ENCODE measurements at places on chromosomes 2 and 18. TPM values are rescaled to one million over a fixed set of nuclear protein-coding genes. Genes with fewer than 3 reads are reported as not detected.

DNA sequence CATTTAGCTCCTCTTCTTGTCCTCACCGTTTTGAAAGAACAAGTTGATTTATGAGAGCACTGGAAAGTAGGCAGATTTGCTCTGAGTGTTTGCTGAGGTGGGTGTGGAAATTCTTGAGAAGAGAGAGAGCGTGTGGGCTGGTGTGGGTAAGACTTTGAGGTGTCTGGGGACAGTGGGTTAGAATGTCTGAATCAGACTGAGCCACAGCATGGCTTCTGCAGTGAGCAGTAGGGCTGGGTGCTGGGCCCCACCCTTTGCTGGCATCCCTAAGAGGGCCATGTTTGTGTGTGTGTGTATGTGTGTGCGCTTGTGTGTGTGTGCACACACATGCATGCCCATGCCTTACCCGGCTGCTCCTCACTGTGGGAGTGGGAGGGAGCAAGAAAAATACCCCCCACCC, 63.7 kb downstream of the COPS8 start:
- H3K4me3 ChIP-seq, result no peak overlapping the region
- no peak for DNase-seq
- no peaks in the 10 kb centered on the region for H3K36me3 ChIP-seq
- no peaks in the 10 kb centered on the region for H3K4me1 ChIP-seq

GRCh38 chr18:69659142-69659651, 258.5 kb downstream of the DOK6 start:
- no peak for DNase-seq
- no peaks in the 10 kb centered on the region for H3K36me3 ChIP-seq
- H3K27ac ChIP-seq, result no peak overlapping the region

DNA sequence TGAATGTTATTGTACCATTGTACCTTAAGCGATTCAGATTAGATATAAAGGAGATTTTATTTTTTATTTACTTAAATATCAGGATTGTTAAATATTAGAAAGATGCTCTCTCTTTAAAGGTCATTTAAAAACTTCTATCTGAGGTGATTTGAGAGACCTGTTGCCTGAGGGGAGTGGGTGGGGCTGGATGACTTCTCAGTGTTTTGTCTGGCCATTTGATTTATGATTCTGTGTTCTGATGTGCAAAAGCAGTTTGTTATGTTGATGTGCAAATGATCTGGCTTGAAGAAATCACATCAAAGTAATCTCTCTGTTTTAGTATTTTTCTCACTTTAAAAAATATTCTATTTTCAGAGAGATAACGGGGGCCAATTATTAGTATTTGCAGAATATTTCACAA, 370.8 kb downstream of the NUP35 start:
- H3K36me3 ChIP-seq, result no peaks in the 10 kb centered on the region
- no peak for DNase-seq
- no peak overlapping the region for H3K4me3 ChIP-seq
- H3K27me3 ChIP-seq, result no peaks in the 10 kb centered on the region

Gene GTF3C2
- total RNA-seq, result 57.4 TPM

Gene SNTG2
- total RNA-seq, result not detected

- no peaks in the 10 kb centered on the region for H3K4me1 ChIP-seq
- H3K27ac ChIP-seq, result no peak overlapping the region
- H3K4me3 ChIP-seq, result no peak overlapping the region
- no peaks in the 10 kb centered on the region for H3K36me3 ChIP-seq
- DNase-seq, result no peak
Observed at GRCh38 chr2:190354003-190354690, 10.8 kb downstream of the INPP1 start.

DNA sequence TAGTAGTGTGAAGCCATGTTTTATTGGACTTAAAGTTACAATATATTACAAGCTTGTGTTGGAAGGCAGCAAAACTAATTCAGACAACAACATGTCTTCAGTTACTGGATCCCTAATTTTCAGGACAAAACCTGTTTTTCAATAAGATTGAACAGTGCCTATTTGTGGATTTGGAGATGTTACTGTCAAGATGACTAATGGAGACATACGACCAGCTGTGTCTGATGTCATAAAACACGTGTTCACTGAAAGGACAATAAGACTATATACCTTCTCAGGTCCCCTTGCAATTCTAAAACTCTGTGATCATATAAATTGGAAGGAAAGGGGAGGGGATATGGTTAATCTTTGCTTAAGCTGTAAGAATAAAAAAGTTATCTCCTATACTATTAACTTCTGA, 21.7 kb downstream of the METTL21A start:
- H3K4me3 ChIP-seq, result no peak overlapping the region
- no peaks in the 10 kb centered on the region for H3K27me3 ChIP-seq
- H3K4me1 ChIP-seq, result no peaks in the 10 kb centered on the region

Gene RAX
- not detected for total RNA-seq

All from endothelial cell of umbilical vein (primary cell).